Kidney (tissue), 22 donors: ENCODE measurements at places on chromosomes 7 and 10. TPM values are rescaled to one million over a fixed set of nuclear protein-coding genes. Genes with fewer than 3 reads are reported as not detected.

GRCh38 chr10:7438196-7438986 lies 27.6 kb upstream of the SFMBT2 start:
- DNase-seq = peak; percentile 45

GRCh38 chr7:32179567-32179966 lies 109.4 kb upstream of the PDE1C start:
- DNase-seq = no peak

GRCh38 chr7:36806891-36807290 lies 82.6 kb upstream of the AOAH start:
- DNase-seq = no peak

The HTR5A gene
- total RNA-seq = not detected

The LEP gene
- not detected for total RNA-seq

DNA sequence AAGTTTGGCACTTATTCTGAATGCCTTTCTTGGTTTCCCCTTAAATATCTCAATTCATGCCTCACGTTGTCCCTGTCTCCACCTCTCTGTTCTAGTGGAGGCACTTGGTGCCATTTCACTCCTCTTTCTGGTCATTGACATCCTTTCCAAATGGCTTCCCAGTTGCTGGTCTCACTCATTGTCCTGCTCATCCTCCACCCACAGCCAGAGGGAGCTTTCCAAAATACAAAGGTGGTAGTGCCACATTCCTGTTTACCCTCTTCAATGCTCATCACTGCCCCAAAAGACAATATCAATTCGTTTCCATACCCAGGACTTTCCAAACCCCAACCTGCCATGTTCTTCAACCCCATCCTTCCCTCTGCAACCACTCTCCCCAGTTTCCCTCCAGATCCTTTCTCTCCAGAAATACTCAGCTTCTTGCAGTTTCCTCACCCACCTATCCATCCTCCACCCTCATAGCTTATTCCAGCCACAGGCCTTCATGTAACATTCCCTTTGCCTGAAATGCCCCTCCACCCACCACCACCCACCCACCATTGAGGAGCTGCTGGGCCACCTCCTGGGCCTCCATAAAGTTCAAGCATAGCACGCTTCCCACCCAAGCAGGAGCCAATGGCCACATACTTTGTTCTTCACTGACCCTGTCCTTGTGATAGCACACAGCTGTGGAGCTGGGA lies 63.1 kb upstream of the ADRB1 start:
- DNase-seq = no peak

The JAZF1 gene
- total RNA-seq = 13.1 TPM

The ASZ1 gene
- total RNA-seq = not detected

DNA sequence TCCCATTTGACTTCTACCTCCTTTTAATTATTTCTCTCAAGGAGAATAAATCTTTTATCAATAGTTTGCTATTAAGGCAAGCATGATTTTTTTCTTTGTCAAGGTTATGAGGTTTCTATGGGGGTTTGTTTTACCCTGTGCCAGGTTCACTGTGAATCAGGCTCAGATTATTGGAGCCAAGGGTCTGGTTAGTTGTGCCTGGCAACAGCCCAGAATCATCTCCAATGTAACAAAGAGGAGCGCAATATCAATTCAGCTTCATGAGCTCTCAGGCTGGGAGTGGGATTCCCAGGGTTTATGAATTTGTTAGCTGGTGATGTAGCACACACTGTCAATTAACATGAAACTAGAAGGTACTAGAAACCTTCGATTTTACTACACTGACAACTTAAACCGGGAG lies 73.2 kb downstream of the AASS start:
- no peak for DNase-seq

DNA sequence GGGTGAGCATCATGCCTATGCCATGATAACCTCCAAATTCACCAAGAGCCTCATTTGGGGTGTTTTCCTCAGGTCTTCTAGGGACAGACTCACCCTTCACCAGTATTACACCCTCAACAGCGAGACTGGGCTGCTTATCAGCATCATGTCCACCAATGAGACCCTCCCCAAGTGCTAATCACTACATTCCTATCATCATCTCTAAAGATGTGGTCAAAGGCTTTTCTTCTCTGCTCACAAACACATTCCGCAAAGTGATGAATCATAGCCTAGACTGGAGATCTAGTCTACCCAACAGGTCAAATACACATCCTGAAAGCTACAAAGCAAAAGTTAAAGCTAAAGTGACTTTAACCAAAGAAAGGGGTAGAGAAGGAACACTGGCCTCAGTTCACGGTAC lies 75.3 kb upstream of the C7orf33 start:
- no peak for DNase-seq

GRCh38 chr10:102227050-102227449 lies 951 bp downstream of the ELOVL3 start:
- DNase-seq = no peak

DNA sequence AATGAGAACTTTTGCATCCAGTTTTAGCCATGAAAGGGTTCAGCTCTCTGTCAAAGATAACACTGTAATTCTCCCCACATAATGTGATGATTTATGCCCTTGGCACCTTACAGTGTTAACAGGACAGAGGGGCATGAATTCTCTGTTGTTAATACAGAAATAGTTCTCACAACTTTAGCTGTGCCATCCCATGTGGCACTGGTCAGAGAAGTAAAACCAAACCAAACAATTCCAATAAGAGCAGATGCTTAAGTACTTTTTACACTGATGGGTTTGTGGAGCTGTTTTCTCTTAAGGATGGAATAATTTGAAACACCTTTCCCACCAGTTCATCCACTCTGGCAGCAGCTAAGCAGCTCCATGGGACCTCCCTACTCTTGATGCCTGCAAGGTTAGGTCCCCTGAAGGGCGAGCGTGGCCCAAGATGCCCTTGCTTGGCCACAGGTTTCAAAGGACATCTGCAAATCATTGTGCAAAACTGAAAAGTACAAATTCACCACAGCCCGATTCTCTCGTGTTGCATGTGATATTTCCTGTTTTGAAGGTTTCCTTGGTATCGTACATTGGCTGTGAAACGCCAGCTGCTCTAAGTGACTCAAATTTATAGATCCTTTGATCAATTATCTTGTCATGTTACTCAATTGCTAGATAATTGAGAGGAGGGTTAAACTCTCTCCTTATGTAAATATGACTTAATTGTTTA lies 82.5 kb upstream of the CREB5 start:
- no peak for DNase-seq

DNA sequence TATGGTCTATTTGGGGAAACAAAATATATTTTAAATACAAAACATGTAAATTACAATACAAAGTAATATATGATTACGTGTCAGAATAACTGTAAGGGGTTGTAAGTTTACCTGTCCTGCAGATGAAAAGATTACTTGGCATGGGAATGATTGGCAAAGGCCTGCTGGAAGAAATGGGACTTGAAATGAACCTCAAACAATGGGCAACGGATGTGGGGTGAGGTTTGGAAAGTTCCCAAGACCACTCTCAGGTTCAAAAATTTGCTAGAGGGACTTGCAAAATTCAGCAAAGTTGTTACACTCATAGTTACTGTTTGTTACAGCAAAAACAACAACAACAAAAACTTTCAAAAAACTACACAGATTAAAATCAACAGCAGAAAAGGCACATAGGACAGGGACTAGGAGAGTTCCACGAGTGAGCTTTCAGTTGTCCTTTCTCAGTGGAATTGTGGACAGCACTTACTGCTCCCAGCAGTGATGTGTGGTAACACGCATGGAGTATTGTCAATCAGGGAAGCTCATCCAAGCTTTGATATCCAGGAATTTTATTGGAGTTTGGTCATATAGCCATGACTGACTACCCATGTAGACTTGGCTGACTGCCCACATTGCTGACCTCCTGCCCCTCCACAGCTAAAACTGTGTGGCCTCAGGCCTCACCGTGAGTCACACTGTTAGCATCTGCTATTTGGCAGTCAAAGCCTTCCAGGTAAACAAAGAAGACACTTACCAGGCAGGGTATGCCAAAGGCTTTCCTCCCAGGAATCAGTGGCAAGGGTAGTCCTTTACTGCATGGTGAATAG lies 43.8 kb downstream of the EXOC6 start:
- peak; percentile 33 for DNase-seq

DNA sequence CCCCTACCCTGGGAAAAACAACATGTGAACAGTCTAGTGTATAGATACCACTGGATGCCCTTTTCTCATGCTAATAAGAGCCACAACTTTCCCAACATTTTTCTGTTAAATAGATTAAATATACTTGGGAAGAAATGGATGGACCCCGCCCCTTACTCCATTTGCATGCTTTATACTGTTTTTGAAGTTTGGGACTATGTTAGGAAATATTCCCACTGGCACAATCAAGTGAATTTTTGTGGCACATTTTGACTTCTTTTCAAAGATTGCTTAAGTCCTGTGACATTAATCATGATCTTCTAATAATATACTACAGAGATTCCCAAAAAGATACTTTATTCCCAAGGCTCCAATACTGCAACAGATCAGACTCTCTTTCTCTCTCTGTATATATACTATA lies 216.6 kb downstream of the TWIST1 start:
- DNase-seq = no peak

The LIPN gene
- total RNA-seq = 0.41 TPM
